Mucosa of descending colon (tissue), 3 donors: ENCODE measurements at places on chromosomes 13 and 19. TPM values are rescaled to one million over a fixed set of nuclear protein-coding genes. Genes with fewer than 3 reads are reported as not detected.

The ZNF835 gene
- 9.1 TPM for total RNA-seq

The PRR19 gene
- 1.0 TPM for total RNA-seq

The SLITRK5 gene
- 0.38 TPM for total RNA-seq

The CNN1 gene
- total RNA-seq = 19.3 TPM

The SEMA6B gene
- total RNA-seq = 5.9 TPM

The SYT5 gene
- 2.9 TPM for total RNA-seq

The SUPT5H gene
- total RNA-seq = 102 TPM

The PDS5B gene
- 25.2 TPM for total RNA-seq

The SPRYD7 gene
- total RNA-seq = 15.0 TPM

DNA sequence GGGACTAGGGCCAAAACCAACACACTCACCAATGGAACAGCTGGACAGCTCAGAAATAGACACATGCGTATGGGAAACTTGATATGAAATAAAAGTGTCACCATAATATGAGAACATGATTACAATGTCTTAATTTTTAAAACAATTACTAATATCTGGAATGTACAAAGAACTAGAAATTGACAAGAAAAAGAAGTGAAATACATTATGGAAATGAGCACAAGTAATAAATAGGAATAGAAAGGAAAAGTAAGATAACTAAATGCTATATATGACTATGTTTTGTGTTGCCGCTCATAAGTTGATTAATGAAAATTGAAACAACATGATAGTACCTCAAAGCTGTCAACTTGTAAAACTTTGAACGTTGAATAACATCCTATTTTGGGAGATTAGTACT is 801.1 kb downstream of the SLITRK5 start:
- DNase-seq = no peak

GRCh38 chr19:32469795-32470194 is 64.2 kb downstream of the DPY19L3 start:
- DNase-seq = no peak

DNA sequence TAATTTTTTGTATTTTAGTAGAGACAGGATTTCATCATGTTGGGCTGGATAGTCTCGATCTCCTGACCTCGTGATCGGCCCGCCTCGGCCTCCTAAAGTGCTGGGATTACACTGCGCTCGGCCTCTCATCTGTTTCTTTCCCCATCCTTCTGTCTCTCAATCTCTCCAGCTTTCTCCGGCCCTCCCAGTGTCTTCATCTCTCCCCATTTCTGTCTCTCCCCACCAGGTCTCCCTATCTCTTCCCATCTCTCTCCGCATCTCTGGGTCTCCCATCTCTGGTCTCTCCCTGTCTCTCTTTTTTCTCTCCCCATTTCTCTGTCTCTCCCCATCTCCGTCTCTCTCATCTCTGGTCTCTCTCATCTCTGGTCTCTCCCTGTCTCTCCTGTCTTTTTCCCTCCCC is 12.2 kb upstream of the NFIX start:
- DNase-seq = no peak

DNA sequence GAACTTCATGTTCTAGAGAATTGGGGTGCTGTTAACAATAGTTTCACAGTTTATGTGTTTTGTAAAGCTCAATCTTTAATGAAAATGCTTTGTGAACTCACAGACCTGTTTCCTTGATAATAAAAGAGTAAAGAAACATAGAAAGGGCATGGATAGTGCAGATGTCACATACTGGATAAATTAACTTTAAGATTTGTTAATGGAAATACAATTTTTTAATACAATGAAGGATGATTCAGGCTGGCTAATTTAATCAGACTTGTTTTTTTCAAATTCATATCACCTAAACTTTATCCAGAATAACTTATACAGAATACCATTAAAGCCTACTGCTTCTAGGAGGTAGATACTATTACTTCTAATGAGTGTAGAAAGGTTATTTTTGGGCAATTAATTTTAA is 1033.5 kb upstream of the SLC10A2 start:
- DNase-seq = no peak

DNA sequence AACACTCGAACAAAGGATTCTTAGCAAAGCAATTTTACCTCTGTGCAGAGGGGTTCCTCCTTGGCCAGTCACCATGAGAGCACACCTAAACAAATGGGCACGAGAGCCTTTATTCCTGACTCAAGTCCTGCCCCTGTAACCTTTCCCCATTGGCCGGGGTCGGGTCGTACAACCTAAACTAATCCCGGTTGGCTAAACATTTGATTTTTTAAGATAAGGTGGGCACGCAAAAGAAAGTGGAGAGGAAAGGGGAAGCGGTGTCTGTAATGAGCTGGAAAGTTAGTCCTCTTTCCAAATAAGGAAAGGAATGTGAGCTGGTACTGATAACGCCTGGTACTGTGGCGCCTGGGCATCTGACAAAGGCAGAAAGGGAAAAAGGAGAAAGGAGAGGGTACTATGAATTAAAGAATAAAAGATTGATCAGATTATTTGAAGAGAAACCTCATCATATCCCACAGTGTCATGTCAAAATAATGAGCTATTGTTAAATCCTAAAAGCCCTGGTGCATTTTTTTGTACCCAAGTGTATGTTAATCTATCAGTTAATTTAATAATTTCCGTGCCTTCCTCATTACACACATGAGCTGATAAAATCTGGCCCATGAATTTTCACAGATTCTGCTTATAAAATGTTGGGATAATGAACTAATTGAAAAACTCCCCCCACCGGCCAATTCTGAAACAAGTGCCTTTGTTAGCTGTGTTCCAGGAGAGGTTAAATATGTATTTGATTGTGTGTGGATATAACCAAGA is 335.7 kb downstream of the RFC3 start:
- DNase-seq = no peak

DNA sequence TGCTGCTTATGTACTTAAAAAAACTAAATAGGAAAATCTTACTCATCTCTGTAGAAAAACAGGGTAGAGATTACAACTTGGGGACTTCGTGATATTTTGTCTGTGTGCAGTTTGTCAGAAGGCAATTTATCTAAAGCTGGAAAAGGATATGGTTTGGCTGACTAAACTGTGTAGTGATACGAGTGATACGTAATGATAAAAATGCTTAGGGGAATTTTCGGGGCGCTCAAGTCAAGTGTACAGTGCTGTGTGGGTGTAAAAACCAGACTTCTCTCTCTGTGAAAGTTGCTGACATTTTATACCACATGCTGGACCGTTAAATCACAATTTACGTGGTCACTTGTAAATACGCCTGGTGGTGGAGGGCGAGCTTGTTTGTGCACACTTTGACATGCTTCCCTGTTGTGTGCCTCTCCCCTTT is 221.7 kb downstream of the KCNRG start:
- DNase-seq = no peak

DNA sequence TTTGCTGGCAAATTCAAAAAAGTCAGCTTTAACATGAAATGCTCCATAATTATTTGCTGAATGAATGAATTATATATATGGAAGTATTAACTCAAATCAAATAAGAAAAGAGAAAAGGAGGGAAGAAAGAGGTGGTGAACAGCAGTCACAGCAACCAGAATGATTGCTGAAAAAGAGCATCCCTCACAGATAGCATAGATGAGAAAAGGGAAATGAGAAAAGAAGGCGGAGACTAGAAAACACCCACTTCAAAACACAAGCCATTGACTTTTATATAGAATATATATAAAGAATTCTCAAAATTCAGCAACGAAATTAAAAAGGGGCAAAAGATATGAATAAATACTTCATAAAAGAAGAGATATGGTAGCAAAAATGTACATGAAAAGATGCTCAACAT is 75.2 kb downstream of the CAB39L start:
- DNase-seq = no peak

GRCh38 chr19:4889034-4889815 is 13.5 kb downstream of the ARRDC5 start:
- DNase-seq = no peak

GRCh38 chr13:26941345-26942174 is 181.0 kb upstream of the GPR12 start:
- DNase-seq = no peak

- no peak for DNase-seq
Observed at GRCh38 chr13:99045396-99045795, 67.5 kb upstream of the DOCK9 start.

DNA sequence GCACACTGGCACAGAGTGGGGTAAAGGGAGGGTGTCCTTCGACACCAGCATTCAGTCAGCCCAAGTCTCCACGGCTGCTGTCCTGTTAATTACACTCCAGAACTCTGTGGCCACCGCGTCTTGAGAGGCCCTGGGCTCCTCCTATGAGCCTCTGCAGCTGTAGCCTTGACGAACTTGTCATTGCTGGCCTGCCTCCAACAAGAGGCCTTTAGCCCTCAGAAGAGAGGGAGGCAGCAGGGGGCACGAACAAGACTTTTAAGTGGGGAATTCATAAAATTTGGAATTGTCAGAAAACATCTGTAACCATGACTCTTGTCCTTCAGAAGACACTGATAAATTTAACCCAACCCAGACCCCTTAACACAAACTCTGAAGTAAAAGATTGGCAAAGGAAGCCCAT is 241.9 kb downstream of the UQCRFS1 start:
- no peak for DNase-seq

GRCh38 chr13:46698014-46698413 is 98.9 kb downstream of the ESD start:
- no peak for DNase-seq

- no peak for DNase-seq
Observed at GRCh38 chr13:51832471-51833152, 12.4 kb downstream of the TMEM272 start.

- DNase-seq = no peak
Observed at GRCh38 chr13:80173224-80173623, 167.7 kb downstream of the SPRY2 start.

- DNase-seq = peak; percentile 75
Observed at GRCh38 chr19:39110263-39110967, 15.2 kb upstream of the PAK4 start.

DNA sequence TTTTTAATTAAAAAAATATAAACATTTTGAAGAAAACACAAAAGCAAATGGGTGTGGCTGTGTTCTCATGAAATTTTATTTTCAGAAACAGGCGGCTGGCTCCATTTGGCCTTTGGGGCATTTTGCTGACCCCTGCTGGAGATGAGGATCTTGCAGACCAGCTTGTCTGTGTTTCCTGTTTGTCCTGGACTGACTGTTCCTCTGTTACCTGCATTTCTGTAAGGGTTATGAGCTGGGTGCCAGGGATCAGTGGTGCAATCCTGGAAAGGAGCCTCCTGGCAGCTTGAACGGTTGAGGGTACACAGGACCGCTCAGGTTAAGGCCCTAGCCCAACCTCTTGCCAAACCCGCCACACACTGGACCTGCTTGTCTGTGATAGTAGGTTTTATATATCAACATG is 49.9 kb downstream of the ZNF787 start:
- no peak for DNase-seq

DNA sequence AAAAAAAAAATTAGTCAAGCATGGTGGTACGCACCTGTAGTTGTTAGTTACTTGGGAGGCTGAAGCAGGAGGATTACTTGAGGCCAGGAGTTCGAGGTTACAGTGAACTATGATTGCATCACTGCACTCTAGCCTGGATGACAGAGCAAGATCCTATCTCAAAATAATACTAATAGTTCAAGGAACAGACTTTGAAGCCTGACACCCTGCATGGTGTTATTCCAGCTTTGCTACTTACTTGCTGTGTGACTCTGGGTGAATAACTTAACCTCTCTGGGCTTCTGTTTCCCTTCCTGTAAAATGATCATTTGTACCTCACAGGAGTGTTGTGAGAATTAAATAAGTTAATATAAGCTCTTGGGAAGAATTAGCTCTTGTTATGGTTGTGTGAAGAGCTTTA is 3.5 kb upstream of the FOSB start:
- no peak for DNase-seq

DNA sequence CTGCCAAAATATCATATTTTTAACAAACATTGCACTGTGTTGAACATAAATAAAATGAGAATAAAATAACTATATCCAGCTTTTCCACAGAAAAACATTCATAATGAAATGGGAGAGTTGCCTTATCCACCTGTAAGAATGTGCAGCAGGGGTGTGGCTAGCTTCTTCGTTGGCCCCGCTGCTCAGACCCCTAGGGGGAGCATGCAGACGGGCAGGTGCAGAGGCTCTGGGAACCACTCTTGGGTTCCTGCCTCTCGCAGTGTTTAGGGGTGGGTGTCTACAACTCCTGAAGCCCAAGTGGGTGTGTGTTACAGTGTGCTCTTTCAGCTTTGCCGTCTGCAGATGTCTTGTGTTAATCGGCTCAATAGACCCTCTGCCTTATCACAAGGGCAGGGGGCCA is 121.7 kb downstream of the SLITRK5 start:
- DNase-seq = no peak

DNA sequence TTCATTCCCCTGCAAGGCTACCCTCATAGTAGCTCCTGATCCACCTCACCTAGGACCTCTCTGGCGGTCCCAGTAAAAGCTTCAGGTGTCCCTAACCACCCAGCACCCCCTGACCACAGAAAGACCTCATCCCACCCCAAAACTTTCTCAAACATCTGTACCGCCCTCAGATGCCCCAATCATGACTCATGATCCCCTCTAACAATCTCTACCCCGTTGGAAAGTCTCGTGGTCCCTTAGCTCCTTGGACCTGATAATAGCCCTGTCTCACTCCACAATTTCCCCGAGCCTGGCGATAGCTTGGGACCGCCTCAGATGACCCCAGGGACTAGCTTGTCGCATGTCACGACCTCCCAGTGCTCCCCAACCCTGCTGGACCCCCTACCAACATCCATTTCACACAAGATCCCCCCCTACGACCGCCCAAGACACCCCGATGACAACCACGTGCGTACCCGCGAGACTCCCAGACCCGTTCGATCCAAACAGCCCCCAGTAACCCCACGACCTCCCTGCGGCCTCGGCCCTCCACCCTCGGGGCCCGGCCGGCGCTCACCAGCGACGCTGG is 450 bp downstream of the NDUFA11 start:
- no peak for DNase-seq

GRCh38 chr13:42007844-42008243 is 40.6 kb upstream of the DGKH start:
- no peak for DNase-seq

DNA sequence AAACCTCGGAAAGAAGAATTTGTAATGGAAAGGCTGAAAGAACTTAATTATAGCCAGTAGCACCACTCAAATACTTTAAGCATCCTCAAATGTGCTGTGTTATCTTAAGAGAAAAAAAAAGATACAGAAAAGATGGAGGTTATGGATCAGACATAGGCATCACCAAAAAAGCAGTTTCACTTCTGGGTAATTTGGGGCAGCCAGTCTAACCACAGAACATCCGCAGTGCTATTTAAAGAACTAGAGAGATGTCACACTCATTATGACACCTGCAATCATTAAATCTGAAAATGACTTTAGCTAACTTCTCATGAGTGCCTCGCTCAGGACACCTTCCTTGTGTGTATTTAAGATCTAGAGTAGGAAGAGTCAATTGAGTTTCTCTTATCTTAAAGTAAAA is 211.8 kb downstream of the RBM26 start:
- no peak for DNase-seq
